Keratinocyte (primary cell): ENCODE measurements at places on chromosomes 11 and 22.

GRCh38 chr11:68436985-68437926, 23.3 kb upstream of the PPP6R3 start:
- no peak overlapping the region for H3K4me3 ChIP-seq
- no peak overlapping the region for H3K27ac ChIP-seq
- H3K36me3 ChIP-seq: peaks cover 21% of the 10 kb centered on the region
- no peaks in the 10 kb centered on the region for H3K27me3 ChIP-seq
- H3K4me1 ChIP-seq: peaks cover 9% of the 10 kb centered on the region

DNA sequence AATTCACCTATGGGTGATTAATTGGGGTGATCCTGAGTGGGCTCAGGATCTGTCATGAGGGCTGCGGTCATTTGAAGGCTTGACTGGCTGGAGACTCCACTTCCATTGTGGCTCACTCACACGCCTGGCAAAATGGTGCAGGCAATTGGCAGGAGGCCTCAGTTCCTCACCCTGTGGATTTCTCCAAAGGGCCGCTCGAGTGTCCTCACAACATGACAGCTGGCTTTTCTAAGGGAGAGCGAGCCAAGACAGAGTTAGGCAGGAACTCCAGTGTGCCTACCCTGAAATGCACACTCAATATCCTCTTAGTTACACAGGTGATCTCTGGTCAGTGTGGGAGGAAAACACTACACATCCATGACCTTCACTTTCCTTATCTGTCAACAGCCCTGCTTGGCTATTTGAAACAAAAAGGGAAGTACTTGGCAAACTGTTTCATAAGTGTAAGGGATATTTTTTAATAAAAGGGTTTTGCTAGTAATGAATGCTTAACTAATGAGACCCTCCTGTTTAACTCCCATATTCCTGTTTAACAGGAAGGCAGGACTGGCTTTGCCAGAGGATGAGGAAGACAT, 25.7 kb downstream of the OSBP2 start:
- no peak overlapping the region for H3K27ac ChIP-seq
- H3K4me3 ChIP-seq: no peak overlapping the region
- peaks cover 13% of the 10 kb centered on the region for H3K4me1 ChIP-seq

GRCh38 chr11:41659985-41660384, 200.5 kb upstream of the LRRC4C start:
- no peak overlapping the region for H3K4me3 ChIP-seq
- no peaks in the 10 kb centered on the region for H3K4me1 ChIP-seq
- DNase-seq: no peak
- H3K27ac ChIP-seq: no peak overlapping the region
- no peaks in the 10 kb centered on the region for H3K36me3 ChIP-seq

GRCh38 chr22:46036558-46037408, 59.8 kb upstream of the WNT7B start:
- H3K4me3 ChIP-seq: peak overlapping the region; percentile 64
- no peaks in the 10 kb centered on the region for H3K27me3 ChIP-seq
- no peak for DNase-seq
- H3K4me1 ChIP-seq: peaks cover 67% of the 10 kb centered on the region
- H3K27ac ChIP-seq: peak overlapping the region; percentile 73

DNA sequence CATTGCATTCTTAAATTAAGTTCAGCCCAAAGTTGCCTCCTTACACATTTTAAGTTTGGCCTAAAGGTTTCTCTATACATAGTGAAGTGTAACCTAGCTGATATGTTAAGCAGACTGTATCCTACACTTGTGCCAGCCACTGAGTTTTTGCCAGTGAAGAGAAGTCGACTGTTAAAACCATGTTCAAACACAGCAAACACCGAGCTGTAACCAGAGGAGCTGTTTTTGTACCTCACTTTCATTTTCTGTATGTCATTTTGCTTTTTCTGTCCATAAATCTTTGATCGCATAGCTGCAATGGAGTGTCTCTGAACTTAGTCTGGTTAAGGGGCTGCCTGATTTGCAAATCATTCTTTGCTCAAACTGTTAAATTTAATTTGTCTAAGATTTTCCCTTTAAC, 403.7 kb downstream of the LUZP2 start:
- no peak overlapping the region for H3K27ac ChIP-seq
- H3K4me1 ChIP-seq: no peaks in the 10 kb centered on the region
- no peaks in the 10 kb centered on the region for H3K36me3 ChIP-seq

DNA sequence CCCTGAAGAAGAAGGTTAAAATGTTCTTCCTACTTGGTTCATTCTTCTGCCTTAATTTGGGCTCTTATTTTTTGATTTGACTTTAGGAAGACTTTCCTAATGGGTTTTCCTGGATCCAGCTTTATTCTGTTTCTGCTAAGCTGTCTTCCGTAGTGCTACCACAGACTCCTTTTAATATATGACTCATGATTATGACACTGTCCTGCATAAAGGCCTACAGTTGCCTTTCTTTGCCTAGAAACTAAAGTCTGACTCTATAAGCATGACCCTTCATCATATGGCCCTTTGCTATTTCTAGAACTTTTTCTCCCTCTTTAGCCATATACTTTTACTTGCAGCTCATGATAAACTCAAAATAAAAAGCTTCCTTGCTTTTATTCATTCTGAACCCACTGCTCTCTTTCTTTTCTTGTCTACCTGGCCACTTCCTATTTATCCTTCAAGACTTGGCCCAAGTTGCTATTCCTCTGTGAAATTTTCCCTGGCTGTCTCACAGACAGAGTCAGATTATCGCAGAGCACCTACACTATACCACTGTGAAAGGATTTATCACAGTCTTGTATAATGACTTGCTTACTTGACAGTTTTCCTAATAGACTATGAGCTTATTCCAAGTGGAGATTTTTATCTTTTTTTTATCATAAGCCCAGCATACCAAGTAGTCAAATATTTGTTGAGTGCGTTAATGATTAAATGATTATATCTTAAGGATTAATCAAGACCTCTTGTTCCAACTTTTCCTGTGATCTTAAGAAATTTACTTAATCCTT, 24.7 kb downstream of the TBCEL start:
- H3K4me3 ChIP-seq: no peak overlapping the region
- DNase-seq: no peak
- no peaks in the 10 kb centered on the region for H3K4me1 ChIP-seq
- H3K27me3 ChIP-seq: no peaks in the 10 kb centered on the region
- H3K27ac ChIP-seq: no peak overlapping the region
- peaks cover 8% of the 10 kb centered on the region for H3K36me3 ChIP-seq

DNA sequence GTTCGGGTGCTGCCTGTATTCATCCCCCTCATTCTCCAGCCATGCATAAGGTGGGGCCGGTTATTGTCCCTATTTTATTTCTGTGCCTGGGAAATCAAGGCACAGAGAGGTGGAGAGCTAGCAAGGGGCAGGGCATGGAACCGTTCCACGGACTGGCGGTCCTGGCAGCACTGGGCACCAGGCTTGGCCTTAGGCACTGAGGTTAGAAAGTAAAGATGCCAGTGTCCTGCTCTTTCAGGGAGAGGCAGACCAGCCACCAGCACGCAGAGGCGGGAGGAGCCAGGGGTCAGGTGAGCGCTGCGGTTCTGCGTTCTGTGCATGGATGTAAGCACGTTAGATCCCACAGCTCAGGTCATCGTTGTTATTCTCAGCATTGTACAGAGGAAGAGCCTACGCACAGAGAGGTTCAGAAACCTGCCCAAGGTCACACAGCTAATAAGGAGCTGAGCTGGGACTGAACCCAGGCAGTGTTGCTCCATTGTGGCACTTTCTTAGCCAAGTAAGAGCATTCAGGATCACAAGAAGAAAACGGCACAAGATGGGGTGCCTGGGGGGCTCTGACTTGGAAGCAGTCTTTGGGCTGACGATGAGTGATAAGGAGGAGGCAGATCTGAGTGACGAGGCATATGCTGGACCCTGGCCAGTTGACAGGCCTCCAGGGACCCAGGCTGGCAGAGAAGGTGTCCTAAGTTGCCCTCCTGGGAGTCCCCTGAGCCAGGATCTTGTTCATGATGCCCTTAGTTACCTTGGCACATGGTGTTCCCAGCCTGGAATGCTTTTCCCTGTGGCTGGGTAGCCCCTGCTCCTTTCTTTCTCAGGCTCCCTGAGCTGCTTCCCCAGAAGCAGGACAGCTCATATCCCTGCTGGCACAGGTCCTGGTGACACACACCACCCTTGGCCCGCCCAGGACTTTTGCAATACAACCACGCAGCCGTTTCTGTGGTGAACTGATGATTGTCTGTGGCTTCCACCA, 41.1 kb downstream of the OSBPL5 start:
- DNase-seq: peak; percentile 86
- H3K4me3 ChIP-seq: no peak overlapping the region
- peaks cover 26% of the 10 kb centered on the region for H3K4me1 ChIP-seq
- peak overlapping the region; percentile 58 for H3K27ac ChIP-seq
- H3K36me3 ChIP-seq: peaks cover 4% of the 10 kb centered on the region

- no peak overlapping the region for H3K4me3 ChIP-seq
- peak; percentile 41 for DNase-seq
- no peaks in the 10 kb centered on the region for H3K4me1 ChIP-seq
- peaks cover 3% of the 10 kb centered on the region for H3K27me3 ChIP-seq
- H3K27ac ChIP-seq: peak overlapping the region; percentile 41
These were observed 53.0 kb upstream of the PRR5 start for GRCh38 chr22:44648821-44649565.

- no peak for DNase-seq
- H3K36me3 ChIP-seq: no peaks in the 10 kb centered on the region
- H3K4me3 ChIP-seq: no peak overlapping the region
- peaks cover 38% of the 10 kb centered on the region for H3K27me3 ChIP-seq
- no peaks in the 10 kb centered on the region for H3K4me1 ChIP-seq
These were observed 85.0 kb upstream of the EIF3D start for GRCh38 chr22:36613958-36614357.

DNA sequence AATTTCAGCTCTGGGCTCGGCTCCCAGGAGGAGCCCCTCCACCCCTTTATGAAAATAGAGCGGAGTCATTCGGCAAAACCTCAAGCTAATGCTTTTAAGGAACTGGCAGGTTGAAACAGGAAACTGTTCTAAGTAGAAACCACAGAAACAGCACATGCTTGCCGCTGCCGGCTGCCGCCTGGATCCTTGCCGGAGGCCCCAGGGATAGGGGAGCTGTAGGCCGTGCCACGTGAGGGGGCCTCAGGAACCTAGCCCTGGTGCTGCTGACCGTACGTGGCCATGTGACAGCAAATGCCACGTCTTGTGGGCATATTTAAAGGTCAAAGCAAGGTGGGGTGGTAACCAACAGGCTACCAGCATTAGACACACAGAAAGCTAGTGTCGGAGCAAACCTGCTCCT, 77.9 kb upstream of the TIMP3 start:
- H3K27me3 ChIP-seq: no peaks in the 10 kb centered on the region
- H3K36me3 ChIP-seq: no peaks in the 10 kb centered on the region
- DNase-seq: peak; percentile 19
- H3K4me3 ChIP-seq: peak overlapping the region; percentile 11
- H3K4me1 ChIP-seq: peaks cover 24% of the 10 kb centered on the region
- H3K27ac ChIP-seq: peak overlapping the region; percentile 75

- H3K27ac ChIP-seq: no peak overlapping the region
- H3K4me3 ChIP-seq: no peak overlapping the region
- H3K36me3 ChIP-seq: peaks cover 17% of the 10 kb centered on the region
These were observed 1.1 kb upstream of the RAC2 start for GRCh38 chr22:37244922-37245722.

DNA sequence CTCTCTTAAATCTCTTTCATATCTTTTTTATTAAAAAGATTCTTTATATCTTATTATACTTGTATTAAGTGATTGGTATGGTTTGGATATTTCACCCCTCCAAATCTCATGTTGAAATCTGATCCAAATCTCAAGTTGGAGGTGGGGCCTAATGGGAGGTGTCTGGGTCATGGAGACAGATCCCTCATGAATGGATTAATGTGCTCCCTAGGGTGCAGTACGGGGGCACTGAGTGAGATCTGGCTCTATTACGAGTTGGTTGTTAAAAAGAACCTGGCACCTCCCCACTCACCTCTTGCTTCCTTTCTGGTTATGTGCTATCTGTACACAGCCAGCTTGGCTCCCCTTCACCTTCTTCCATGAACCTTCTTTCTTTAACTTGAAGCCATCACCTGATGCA, 149.6 kb downstream of the CWF19L2 start:
- H3K36me3 ChIP-seq: no peaks in the 10 kb centered on the region
- no peaks in the 10 kb centered on the region for H3K4me1 ChIP-seq
- no peaks in the 10 kb centered on the region for H3K27me3 ChIP-seq
- no peak for DNase-seq
- no peak overlapping the region for H3K4me3 ChIP-seq
- H3K27ac ChIP-seq: no peak overlapping the region

GRCh38 chr11:95923439-95923727, 524 bp downstream of the MTMR2 start:
- no peak for DNase-seq
- H3K4me1 ChIP-seq: peaks cover 9% of the 10 kb centered on the region
- H3K4me3 ChIP-seq: peak overlapping the region; percentile 97
- H3K27me3 ChIP-seq: no peaks in the 10 kb centered on the region
- H3K27ac ChIP-seq: peak overlapping the region; percentile 94

- peaks cover 4% of the 10 kb centered on the region for H3K36me3 ChIP-seq
- no peaks in the 10 kb centered on the region for H3K27me3 ChIP-seq
- DNase-seq: peak; percentile 41
These were observed 78.8 kb downstream of the DDIAS start for GRCh38 chr11:82980292-82980691.

DNA sequence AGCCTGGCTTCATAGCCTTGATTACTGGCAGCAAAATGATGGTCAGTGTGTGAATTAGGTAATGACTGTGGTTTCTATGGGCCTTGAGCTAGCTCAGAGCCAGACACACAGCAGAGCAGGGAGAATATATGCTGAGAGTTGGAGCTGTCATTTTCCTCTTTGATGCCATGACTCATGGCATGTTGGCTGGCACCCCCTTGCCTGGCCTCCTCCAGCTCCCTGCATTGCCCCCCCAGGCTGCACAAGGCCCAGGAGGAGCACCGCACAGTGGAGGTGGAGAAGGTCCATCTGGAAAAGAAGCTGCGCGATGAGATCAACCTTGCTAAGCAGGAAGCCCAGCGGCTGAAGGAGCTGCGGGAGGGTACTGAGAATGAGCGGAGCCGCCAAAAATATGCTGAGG, 20.3 kb upstream of the RRM1 start:
- DNase-seq: no peak
- no peaks in the 10 kb centered on the region for H3K36me3 ChIP-seq
- no peaks in the 10 kb centered on the region for H3K27me3 ChIP-seq
- H3K4me1 ChIP-seq: peaks cover 13% of the 10 kb centered on the region

- no peaks in the 10 kb centered on the region for H3K36me3 ChIP-seq
- H3K27ac ChIP-seq: no peak overlapping the region
- H3K4me1 ChIP-seq: no peaks in the 10 kb centered on the region
- DNase-seq: no peak
- H3K27me3 ChIP-seq: no peaks in the 10 kb centered on the region
These were observed 222.2 kb downstream of the C11orf87 start for GRCh38 chr11:109644152-109644551.

DNA sequence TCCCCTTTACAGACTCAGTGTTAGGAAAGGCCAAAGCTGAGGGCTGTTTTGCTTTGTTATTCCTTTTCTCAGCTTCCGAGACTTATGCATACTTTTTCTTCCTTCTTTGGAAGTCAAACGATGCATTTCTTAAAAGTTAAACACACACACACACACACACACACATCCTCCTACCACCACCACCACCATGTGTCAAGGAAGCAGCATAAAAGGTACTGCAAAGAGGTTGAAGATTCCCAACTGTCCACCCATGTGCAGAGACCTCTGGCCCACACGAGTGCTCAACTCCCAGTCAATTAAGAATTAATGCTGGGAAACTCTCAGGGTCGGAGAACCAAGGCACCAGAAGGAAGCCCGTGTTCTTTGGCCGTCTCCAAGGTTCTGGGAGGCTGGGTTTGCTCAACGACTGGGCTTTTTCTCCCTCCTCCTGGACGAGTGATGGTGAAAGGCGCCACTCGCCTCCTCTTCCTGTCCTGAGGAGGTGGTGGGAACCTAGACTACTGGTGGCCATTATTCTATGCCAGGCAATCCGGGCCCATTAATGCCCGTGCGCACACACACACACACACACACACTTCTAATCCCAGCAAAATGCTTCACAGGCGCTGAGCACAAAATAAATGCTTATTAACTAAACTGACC, 15.1 kb downstream of the MN1 start:
- no peak overlapping the region for H3K27ac ChIP-seq
- DNase-seq: no peak
- H3K36me3 ChIP-seq: peaks cover 11% of the 10 kb centered on the region
- H3K4me1 ChIP-seq: no peaks in the 10 kb centered on the region
- H3K4me3 ChIP-seq: no peak overlapping the region
